ENCODE measurements at places on chromosomes 3 and 15.
A peak's percentile ranks its signal among the peaks of the same experiment; 100 is the strongest.

DNA sequence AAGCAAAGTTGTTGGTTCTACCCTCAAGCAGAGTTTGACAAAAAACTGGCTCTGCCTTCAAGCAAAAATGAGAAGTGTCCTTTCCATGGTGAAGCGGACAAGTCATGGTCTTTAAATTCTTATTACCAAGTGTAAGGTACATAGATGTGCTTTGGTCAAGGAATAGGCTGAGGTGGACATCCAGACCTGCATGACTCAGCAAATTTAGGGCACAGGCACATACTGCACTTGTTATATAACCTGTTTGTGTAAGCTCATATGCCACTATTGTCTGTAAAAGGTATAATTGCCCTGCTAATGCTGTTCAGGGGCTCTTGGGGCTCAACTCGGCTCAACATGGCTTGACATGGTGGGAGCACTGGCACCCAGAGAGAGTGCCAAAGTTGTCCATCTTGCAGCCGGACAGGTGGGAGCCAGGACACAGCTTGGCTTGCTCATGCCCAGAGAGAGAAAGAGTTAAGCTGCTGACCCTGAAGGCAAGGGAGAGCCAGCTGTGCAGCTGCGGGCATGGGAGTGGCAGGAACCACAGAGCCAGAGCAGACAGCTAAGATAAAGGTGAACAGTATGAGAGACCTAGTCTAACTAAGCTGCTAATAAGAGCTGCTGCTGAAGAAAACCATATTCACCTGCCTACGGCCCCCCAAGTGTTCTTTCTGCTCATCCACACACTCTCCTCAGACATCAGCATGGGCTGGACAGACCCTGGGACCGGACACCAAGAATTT lies 17.7 kb downstream of the MCCC1 start:
- DNase-seq: no peak

DNA sequence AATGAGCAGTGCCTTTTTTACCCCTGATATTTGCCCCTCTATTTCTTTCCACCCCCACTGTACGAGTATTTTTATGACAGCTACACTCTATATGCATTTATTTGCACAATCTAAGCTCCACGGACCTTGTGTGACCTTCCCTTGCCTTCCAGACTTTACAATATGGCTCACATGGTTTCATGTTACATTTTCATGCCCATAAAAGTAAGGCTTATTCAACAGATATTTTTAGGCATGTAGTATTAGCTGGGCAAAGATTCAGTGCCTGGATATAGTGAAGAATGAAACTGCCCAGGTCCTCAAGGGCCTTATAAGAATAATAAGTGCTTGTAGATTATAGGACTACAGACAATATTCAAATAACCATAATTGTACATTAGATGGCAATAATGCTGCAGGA lies 481.9 kb upstream of the CNTN4 start:
- no peak for DNase-seq

- DNase-seq: no peak
These were observed 45.3 kb downstream of the ATP13A5 start for GRCh38 chr3:193333229-193333628.

DNA sequence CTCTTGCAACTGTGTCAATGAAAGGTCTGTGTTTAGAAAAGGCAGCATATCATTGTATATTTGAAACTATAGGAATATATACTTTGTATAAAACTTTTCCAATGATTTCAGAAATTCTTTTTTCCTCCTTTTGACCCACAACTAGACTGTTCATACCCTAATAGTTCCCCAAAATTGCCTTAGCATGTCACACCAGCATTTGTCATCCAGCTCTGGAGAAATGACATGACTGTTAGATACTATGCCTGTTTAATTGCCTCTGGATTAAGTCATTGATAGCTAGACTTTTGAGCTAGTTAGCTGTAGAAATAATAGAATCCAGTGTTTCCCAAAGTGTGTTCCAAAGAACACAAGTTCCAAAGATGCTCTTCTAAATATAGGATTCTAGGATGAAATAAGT lies 32.4 kb downstream of the B3GALNT1 start:
- no peak for DNase-seq

DNA sequence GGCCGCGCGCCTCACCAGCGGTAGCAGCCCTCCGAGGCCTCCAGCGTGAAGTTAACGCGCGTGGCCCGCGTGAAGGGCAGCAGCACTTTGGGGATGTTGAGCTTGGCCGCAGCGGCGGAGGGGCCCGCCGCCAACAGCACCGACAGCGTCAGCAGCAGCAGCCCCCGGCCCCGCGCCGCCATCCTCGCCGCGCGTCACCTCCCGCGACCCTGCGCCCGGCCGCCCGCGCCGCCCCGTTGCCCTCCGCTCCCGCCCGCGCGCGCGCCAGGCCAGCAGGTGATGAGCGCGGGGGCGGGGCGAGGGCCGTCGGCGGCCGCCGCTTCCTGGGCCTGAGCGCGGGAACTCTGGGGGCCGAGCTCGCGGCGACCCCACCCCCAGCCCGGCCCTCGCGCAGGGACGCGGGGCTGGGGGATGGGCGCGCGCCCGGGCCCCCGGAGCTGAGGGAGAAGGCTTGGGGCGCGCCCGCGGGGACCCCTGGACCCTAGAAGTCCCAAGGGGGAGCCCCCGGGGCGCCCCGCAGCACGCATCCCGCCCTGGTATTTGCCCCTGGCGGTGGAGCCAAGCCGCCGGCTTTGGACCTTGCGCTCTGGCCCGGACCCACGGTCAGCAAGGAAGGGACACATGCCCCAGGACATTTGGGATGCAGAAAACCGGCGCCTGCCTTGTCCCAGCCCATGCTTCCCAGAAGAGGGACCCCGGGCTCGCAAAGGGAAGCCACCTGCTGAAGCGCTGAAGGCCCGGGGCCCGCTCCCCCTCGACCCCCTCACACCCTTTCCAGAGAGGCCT lies at the start of gene NUP210:
TSS of gene NUP210 (minus strand) at position 278 of the 786 bp plus-strand sequence. CDS start at position 182, 96 bp downstream.
- peak; percentile 60 for DNase-seq

DNA sequence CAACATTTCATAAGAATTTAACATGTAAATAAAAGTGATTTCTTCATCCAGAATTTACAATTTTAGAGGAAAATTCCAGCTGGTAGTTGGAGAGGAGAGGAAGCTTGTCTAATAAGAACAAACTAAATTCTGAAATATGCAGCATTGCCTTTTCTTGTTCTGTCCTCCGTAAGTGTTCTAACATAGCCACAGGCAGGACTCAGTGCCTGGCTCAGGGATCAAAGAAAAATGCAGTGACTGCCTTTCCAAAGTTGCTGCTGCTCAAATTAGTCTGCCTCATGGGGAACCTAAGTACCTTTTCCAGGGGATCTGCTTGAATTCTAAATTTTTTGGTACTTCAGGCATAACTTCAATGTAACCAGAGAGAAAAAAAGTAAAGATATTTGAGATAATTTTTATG lies 713.0 kb upstream of the CADM2 start:
- no peak for DNase-seq

- DNase-seq: peak; percentile 27
These were observed 75.9 kb downstream of the RAB7A start for GRCh38 chr3:128801779-128802380.

DNA sequence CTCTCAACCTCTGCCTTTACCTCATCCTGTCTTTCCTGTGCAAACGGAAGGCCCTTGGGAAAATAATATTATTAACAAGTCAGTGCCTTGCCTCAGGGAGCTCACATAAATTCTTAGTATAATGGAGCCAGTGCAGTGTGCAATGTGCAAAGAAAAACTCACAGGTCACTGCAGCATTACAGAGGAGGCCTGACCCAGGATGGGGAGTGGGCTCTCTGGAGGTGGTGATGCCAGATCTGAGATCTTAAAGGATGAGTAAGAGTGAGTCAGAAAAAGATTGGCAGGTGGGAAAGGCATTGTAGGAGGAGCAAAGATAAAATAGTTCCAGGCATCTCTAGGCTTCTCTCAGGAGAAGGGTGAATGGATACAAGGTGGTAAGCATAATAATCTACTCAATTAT lies 185.6 kb upstream of the ADAMTS9 start:
- no peak for DNase-seq
